Stimulated activated CD8-positive, alpha-beta memory T cell treated with anti-CD3 and anti-CD28 coated beads, Interleukin-7, amount 100 ng/mL, for 48 hours (primary cell): ENCODE measurements at places on chromosomes 2 and 18.

GRCh38 chr2:44197816-44198215 is 29.1 kb downstream of the PPM1B start:
- no peak for DNase-seq

DNA sequence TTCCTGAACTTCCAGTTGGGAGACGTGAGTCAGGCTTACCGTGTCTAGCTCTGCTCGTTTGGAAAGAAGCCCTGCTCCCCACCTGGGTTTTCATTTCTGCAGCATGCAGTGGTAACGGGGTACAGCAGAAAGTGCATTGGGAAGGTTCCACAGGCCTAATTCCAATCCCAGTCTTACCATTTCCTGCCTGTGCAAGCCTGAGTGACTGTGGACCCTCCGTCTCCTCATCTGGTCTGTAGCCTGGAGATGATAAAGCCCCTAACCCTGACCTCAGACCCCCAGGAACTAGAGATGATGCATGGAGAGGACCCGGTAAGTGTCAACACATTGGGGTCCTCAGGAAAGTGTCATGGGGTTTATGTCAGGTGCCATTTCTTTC is 5.8 kb upstream of the PSD4 start:
- no peak for DNase-seq

- DNase-seq: no peak
These were observed 34.2 kb upstream of the NCOA1 start for GRCh38 chr2:24456599-24457556.

- no peak for DNase-seq
These were observed 207.2 kb downstream of the ATAD2B start for GRCh38 chr2:23719716-23720115.

DNA sequence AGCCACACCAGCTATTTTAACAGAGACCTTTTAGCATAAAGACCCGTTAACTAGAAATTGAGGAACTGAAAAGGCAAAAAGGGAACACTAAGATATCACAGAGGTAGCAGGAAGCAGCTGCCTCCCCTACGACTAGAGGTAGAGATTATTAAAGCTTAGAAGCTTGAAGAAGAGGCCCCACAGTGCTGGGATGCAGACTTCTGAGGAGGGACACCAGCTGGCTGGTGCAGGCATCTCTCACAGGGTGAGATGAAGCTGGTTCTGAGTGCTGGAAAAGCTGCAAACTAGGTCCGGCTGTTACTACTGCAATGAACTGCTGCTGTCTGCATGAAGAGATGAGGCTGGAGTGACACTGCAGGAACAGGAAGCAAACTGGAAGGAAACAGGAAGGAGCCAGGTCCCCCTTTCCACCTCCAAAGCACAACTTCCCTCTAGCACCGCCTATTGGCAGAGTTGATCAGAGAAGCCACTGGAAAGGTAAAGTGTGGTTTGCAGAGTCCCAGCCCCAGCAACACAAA is 61.2 kb upstream of the MRPS9 start:
- no peak for DNase-seq

DNA sequence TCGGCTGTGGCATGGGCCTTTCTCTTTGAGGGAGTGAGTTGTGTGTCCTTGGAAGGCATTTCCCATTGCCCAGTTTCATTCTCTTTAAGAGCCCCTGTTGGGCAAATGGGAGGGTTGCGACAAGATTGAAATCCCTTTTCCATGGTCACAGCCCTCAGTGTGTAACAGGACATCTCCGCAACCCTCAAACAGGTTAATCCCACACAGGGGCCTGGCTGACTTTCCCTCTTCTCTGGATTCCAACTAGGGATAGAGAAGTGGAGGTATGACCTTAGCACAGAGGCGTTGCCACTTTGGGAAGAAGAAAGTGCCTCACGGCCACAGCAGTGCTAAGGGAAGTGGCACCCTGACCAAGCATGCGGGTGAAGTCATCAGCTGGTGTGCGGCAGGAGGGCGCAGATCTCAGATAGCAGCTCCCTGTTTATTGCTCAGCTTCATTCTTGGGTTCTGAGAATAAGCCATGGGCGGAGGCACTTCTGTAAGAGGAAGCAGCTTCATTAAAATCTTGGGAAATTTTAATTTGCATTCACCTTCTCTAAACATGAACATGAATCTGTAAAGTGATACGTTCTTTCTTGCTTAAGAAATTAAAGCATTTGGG is 256.5 kb downstream of the GBX2 start:
- no peak for DNase-seq

DNA sequence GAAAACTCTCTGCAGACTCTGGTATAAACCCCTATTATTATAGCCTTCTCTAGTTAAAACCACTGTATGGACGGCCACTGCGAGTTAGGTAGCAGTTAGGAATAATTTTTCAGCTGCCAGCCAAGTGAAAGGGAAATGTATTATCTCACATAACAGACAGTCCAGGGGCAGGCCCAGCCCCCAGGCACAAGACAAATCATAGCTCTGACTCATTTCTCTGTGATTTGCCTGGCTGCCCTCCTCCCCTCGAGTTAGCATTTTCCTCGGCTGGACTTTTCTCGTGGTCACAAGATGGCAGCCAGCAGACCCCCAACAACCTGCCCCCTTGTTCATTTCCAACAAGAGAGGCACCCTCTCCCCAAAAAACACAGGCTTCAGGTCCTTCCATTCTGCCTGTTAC is 10.5 kb downstream of the VIT start:
- DNase-seq: no peak

DNA sequence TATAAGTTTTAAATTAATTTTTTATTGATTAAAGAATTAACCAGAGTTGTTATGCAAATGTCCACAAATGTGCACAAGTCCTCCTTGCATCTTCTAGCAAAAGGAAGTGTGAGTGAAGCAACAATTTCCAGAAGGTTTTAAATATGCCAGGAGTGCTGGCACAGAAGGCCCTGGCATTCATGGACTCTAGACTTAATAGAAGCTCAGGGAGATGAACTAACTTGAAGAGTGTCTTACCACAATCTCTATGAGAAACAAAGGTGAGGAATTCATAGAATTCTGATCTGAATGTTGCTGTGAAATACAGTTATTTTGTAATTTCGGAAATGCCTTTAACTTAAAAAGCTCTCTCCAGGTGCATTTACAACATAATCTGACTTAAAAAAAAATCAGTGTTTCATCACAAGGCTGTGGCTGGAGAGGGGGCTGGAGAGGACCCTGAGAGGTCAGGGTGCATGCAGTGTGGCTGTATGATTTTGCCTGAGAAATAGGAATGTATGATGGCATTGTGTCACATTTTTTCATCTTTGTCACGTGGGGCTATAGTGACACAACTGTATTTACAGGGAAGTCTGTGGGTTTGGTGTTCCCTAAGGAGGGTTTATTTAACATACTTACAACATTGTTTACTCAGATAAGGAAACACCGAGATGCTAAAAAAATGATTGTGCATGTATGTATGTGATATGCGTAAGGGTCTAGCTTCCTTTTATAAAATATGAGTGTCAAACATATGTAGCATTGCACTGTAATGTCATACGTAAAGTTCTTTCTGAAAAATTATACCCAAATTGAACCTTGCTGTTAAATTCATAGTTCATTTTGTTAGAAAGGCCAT is 66.2 kb downstream of the MAP4K4 start:
- no peak for DNase-seq

- no peak for DNase-seq
These were observed 51.0 kb downstream of the FAM168B start for GRCh38 chr2:131042148-131042775.

DNA sequence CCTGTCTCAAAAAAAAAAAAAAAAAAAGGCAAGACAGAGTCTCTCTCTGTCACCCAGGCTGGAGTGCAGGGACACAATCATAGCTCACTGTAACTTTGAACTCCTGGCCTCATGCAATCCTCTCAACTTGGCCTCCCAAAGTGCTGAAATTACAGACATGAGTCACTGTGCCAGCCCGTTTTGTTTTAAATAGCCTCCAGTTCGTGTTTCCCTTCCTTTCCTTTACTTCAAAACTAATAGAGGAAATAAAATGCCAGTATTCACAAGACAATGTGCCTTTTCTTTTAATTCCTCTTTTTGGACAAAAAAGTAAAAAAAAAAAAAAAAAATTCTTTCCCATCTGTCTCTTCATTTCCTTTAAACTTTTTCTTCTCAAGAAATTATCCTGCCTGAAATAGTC is 54.5 kb upstream of the ACMSD start:
- no peak for DNase-seq

GRCh38 chr2:15367715-15368114 is 193.4 kb downstream of the NBAS start:
- DNase-seq: no peak

GRCh38 chr2:119697290-119698020 is 18.5 kb downstream of the TMEM177 start:
- no peak for DNase-seq

DNA sequence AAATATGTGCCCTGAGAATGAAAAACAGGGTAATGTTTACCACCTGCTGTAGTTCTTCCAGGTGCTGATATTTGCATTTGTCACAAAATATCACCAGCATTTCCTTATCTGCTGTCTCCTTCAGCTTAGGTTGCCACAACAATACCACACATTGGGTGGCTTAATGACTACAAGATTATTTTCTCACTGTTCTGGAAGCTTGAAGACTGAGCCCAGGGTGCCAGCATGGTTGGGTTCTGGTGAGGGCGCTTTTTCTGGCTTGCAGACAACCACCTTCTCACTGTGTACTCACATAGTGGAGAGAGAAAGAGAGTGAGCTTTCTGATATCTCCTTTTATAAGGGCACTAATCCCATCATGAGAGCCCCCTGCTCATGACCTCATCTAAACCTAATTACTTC is 407.5 kb upstream of the RGPD4 start:
- no peak for DNase-seq
